ENCODE measurements at places on chromosomes 7 and 10.

GRCh38 chr7:152751449-152752141, 8.0 kb upstream of the ACTR3B start:
- no peak for DNase-seq

DNA sequence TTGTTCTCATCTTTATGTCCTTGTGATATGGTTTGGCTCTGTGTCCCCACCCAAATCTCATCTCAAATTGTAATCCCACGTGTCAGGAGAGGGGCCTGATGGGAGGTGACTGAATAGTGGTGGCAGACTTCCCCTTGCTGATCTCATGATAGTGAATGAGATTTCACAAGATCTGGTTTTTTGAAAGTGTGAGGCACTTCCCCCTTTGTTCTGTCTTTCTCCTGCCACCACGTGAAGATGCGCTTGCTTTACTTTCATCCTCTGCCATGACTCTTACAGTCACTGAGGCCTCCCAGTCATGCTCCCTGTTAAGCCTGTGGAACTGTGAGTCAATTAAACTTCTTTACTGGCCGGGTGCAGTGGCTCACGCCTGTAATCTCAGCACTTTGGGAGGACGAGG, 161.0 kb downstream of the HERPUD2 start:
- no peak for DNase-seq

GRCh38 chr7:98286701-98287485, 5.4 kb downstream of the BRI3 start:
- no peak for DNase-seq

DNA sequence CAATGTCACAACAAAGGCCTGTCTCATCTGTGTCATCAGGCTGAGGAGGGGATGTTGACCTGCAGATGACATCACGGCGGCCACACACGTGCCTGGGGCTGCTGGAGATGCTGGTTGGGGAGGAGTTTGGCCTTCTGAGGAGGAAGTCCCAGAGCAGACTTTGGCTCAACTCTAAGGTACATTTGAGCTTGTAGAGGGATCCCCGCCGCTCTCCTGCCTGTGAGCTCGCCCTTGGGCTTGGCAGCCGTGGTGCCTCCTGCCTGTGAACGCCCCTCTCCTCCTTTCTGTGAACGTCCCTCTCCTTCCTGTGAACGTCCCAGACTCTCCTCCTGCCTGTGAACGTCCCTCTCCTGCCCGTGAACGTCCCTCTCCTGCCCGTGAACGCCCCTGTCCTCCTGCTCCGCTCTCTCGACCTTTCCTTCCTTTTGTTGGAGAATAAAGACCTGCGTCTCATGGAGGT, 176.4 kb downstream of the DNAJB6 start:
- DNase-seq = no peak

DNA sequence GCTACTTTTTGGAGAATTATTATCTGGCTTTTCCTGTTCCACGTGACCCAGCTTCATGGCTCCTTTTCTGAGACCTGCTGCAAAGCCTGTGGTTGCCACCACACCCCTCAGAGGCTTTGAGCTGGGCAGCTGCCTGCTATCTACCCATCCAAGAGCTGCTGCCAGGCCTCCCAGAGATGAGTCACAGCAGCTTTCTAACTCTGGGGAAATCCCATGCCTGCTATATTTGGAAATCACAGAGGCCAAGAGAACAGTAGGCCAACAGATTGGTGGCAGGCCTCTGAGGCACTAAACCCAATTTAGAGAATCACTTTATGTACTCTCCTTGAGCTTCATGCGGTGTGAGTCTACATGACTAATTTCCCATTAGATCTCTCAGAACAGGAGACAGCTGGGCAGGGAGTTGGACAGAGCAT, 35.2 kb downstream of the SGCE start:
- DNase-seq = no peak

GRCh38 chr10:102476466-102477141, 25.3 kb upstream of the C10orf95 start:
- no peak for DNase-seq

GRCh38 chr10:28137907-28138880, 139.3 kb upstream of the ODAD2 start:
- DNase-seq = no peak

GRCh38 chr10:132700156-132701098, 85.5 kb downstream of the NKX6-2 start:
- no peak for DNase-seq

GRCh38 chr10:108132303-108132702, 967.8 kb upstream of the SORCS1 start:
- DNase-seq = no peak

- DNase-seq = no peak
Observed at GRCh38 chr7:44050121-44050914, 5.8 kb downstream of the DBNL start.

DNA sequence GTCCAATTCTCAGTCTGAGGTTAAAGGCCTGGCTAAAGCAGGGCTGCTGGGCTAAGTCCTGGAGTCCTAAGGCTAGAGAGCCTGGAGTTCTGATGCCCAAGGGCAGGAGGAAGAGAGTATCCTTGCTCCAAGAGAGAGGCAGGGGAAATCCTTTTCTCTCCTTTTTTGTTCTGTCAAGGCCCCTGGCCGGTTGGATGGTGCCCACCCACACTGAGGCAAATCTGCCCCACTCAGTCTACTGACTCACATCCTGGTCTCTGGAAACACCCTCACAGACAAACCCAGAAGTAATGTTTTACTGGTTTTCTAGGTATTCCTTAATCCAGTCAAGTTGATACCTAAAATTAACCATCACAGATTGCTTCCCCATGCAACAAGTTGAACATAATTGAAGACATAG, 23.0 kb downstream of the ZNF518A start:
- DNase-seq = no peak

DNA sequence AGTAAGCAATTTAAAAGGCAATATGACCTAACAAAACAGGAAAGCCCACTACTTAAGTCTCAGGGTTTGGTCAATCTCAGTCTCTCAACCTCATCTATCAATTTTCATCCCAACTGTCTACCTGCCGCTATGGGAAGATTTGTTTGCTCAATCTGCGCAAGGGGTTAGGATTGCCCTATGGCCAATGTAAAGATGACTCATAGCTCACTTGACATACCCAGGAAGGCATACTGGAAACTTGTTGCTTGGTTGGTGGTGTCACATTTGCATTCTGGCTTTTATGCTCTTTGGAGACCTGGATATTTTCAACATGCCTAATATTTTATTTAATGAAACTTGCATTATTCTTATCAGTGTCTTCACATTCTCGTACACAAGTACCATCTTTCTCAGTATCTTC, 78.1 kb upstream of the TMEM196 start:
- DNase-seq = no peak

DNA sequence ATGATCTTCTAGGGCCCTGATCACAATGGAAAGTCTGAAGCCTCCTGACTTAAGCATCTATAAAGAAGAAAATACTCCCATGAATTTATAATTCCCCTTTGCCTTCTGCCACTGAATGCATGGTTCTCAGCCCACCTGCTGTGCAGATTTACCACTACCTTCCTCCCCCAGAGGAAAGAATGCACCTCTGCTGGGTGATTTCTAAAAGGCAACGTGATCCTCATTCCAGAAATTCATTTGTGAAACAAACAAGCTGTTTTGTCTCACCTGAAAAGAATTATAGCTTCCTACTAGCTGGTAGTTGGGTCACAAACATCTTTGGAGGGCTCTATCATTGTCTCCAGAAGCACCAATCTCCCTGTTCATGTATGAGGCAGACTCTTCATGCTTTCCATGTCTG, 320.2 kb downstream of the CDC14C start:
- DNase-seq = no peak

DNA sequence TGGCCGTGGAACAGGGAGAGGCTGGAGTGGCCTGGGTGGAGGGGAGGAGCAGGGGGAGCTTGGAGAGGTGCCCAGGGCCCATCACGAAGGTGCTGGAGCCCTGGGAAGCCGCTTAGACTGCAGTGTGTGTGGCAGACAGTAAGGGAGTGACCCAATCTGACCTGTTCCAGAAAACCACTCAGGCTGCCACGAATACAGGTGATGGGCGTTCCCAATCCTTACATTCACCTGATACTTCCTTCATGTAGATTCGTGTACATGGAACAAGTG, 161.7 kb downstream of the SVIL start:
- DNase-seq = no peak

- DNase-seq = no peak
Observed at GRCh38 chr10:95500097-95500496, 61.1 kb downstream of the SORBS1 start.

DNA sequence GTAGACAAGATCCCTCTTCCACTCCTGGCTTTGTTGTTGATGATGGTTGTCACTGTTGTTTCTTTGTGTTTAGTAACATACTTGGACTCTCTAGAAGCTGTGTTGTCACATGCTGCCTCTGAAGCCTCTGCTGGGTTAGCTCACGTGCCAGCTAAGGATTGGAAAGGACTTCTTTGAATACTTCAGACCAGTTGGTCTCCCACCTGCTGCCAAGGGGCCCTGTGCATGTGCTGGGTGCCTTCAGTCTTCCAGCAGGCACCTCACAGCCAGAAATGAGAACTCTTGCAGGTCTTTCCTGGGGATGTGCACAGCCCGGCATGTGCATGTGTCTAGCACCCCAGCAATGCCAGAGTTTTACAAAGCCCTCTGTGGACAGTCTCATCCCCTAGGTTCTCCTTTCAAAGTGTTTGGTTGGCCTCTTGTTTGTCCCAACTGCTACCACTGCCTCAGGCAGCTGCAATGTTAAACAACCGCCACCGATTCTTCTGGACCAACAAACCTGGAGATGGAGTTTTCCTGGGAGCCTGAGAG, 21.7 kb upstream of the NCAPG2 start:
- no peak for DNase-seq

- no peak for DNase-seq
Observed at GRCh38 chr7:38539477-38540081, 91.6 kb downstream of the AMPH start.

GRCh38 chr7:37511915-37512314, 63.3 kb upstream of the ELMO1 start:
- DNase-seq = no peak

- no peak for DNase-seq
Observed at GRCh38 chr10:35307297-35307696, 29.0 kb upstream of the CCNY start.

- no peak for DNase-seq
Observed at GRCh38 chr7:127473409-127473808, 80.9 kb upstream of the ZNF800 start.

GRCh38 chr7:134986363-134987251, at the start of gene AGBL3:
Gene AGBL3 (plus strand): TSS chr7:134986508. CDS start chr7:134987934, 1,426 bp downstream.
- peak; percentile 77 for DNase-seq

DNA sequence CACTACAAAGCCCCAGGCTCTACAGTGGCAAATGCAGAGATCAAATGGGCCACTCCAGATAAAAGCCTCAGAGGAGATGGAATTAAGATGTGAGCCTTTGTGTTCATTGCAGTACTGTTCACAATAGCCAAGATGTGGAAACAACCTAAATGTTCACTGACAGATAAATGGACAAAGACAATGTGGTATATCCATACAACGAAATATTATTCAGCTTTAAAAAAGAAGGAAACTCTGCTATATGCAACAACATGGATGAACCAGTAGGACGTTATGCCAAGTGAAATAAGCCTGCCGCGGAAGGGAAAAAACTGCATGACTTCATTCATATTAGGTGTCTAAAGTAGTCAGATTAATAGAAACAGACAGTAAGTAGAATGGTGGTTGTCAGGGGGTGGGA, 170.5 kb upstream of the TBX20 start:
- no peak for DNase-seq

GRCh38 chr10:69953851-69954250, 98.8 kb upstream of the MACROH2A2 start:
- DNase-seq = no peak

GRCh38 chr7:26011039-26011696, 140.8 kb upstream of the NFE2L3 start:
- DNase-seq = no peak

DNA sequence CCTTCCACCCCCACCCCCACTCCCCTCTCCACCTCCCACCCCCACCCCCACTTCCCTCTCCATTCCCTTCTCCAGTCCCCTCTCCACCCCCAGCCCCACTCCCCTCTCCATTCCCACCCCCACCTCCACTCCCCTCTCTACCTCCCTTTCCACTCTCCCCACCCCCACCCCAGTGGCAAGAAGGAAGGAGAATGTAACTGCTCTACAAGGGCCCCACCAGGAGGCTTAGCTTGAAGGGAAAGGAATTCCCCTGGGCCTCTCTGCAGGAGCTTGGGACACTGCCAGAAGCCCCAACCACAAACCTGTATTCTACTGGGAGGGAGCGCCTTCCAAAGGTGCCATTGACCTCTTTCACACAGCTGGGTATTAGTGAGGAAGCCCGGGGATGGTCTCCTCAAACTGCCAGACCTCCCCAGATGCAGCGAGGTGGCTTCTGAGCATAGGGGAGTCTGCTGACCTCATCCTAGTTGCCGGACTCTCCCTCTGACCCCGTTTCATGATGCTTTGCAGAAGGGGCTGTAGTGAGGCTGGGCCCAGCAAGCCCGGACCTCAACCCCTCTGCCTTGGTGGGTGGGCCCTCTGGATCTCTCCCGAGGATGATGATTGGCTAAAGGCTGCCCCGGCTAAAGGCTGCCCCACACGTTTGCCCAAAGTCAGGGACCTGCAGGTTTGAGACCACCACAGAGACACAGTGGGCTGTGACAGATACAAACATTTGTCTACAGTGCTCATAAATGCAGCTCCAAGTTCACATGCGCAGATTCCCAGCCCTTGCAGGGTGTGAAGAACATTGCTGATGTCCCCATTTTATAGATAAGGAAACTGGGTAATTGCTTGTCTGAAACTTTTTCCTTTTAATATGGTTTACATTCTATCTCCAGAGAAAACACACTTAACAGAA, 2.9 kb downstream of the DEPP1 start:
- no peak for DNase-seq

DNA sequence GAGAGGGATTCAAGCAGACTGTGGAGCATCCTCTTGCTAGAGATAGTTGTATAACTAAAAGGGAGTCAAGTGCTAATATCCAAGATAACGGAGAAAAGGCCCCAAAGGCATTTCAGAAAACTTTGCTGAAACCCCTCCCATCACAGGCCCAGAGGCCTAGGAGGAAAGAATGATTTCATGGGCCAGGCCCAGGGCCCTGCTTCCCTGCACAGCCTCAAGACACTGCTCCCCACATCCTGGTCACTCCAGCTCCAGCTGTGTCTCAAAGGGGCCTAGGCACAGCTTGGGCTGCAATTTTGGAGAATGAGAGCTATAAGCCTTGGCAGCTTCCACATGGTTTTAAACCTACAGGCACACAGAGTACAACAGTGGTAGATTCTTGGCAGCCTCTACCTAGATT, 85.6 kb downstream of the OR13A1 start:
- no peak for DNase-seq

- DNase-seq = no peak
Observed at GRCh38 chr10:102727037-102727818, 12.8 kb downstream of the SFXN2 start.

DNA sequence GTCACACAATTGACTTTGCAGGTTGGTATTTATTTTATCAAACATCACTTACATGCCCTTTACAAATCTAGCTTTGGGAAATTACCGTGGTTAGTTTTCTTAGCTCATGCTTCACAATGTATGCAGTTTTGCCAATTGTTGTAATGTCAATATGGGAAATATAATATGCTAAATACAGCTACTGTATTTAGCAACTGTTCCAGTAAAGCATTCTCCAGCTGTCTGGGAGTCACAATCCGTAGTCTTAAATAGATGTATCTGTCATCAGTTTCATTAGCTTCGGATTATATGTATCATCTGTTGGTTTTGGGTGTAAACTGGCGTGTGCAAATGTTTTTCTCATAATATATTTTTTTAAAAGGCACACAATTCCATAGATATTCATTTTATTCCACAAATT, 19.4 kb upstream of the AHR start:
- no peak for DNase-seq

GRCh38 chr7:17185690-17186070, 112.8 kb upstream of the AHR start:
- DNase-seq = no peak

All from activated CD8-positive, alpha-beta memory T cell treated with anti-CD3 and anti-CD28 coated beads for 1 hour (primary cell).